Activated CD4-positive, alpha-beta T cell treated with anti-CD3 and anti-CD28 coated beads for 4 hours (primary cell): ENCODE measurements at places on chromosomes 2 and 18.
A peak's percentile ranks its signal among the peaks of the same experiment; 100 is the strongest.

- DNase-seq, result no peak
These were observed 1.7 kb downstream of the LYPD1 start for GRCh38 chr2:132668189-132668823.

DNA sequence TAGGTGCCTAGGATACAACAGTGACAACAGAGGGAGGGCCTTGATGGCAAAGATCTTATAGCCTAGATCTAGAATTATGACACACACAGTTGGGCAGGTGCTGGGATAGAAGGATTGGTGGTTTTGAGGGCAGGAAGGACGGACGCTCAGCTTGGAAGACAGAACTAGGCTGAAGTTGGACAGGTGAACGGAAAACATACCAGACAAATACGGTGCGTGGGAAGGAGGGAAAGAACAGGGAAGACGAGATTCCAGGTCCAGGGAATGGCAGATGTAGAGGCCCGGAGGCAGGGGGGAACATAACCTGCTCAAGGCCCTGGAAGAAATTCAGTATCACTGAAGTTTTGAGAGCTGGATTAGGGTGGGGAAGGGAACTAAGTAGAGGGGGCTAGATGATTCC is 40.8 kb downstream of the CRACDL start:
- no peak for DNase-seq

GRCh38 chr2:189534854-189535832 is 45.4 kb downstream of the SLC40A1 start:
- DNase-seq, result no peak

- no peak for DNase-seq
These were observed 85.7 kb downstream of the SEMA4F start for GRCh38 chr2:74739733-74740241.

GRCh38 chr18:76467371-76468190 is 27.5 kb downstream of the ZNF516 start:
- DNase-seq, result no peak

DNA sequence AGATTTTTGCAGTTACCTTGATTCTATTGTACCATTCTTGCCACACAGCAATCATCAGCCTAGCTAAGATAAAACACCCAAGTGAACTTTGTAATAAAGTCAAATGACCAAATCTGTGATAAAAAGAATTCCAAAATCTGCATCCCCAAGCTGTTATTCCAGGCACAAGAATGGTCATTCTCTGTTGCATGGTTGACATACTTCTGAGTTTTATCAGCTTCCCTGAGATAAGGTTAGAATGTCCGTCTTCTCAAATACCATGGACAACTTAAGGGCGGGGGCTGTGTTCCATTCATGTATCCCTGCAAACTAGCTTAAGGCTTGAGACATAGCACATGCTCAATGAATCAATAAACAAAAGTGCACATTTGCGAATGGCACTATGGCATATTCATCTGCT is 8.1 kb upstream of the BMP10 start:
- no peak for DNase-seq

- no peak for DNase-seq
These were observed 855.5 kb upstream of the SALL3 start for GRCh38 chr18:78123926-78124797.

DNA sequence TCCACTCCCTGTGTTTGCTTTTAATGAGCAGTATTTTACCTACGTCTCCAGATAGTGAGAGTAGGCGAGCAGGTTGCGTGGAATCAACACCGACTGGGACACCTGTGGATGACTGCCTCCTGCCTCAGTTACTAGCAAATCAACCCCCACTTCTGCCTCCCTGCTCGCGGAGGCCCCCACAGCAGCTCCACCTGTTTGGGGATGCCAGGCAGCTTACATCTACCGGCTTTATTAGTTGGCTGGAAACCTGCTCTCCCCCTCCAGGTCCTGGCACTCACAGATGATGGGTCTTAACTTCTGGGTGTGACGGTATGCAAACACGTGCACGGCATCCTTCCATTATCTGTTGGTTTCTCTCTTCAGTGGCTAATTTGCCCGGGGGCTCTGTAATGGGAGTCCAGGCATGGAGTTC is 164.4 kb upstream of the SESTD1 start:
- DNase-seq, result no peak

DNA sequence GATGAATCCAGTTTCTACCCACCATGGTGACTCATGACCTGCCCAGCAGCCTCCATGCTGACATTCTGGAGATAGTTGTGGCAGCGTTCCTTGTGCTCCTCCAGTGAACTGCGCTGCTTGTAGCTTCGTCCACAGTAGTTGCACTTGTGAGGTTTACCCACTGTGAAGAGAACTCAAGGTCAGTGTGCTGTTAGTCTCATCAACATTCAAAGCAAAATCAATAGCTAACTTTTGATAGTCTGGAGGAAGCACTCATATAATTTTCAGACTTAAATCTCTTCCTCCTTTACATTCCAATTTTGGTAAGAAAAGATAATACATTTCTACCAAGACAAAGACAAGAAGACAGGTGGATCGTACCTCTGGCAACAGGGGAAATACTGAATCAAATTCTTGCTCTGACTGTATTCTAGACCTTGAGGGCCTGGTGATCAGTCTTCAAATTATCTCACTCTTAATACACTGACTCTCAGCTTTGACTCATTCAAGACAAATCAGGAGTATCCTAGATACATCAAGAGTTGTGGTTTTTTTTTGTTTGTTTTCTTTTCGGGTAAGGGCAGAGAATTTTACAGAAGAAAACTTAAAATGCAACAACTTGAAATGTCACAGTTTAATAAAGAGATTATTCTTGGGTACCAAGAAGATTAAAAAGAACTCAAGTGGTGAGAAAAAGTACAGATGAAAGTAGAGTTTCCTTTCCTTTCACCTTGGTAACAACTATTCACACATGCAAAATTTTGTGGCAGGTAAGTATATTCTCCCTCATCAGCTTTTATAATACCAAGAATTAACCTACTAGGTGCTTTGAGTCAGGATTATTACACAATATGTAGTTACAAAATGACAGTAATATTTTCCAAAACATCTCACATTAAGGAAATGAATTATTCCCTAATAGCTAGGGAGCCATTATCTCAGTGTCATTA is 129.2 kb downstream of the IKZF2 start:
- DNase-seq, result no peak

GRCh38 chr2:9150568-9150900 is 56.1 kb upstream of the ASAP2 start:
- no peak for DNase-seq

DNA sequence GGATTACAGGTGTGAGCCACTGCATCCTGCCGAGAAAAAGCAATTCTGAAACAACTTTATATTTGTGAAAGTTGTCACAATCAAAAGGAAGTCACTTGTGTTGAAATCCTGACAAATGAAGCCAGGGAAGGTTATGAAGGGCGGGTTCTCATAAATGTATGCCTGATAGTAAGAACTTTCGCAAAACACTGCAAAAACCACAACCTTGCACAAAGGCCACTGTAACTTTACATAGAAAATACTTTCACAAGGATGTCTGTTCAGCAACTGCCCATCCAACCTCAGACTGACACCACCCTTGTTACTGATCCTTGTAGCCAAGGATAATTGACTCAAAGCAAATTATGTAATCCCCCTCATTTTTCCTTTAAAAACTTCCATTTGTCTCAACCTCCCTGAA is 90.6 kb downstream of the SLC4A3 start:
- no peak for DNase-seq

DNA sequence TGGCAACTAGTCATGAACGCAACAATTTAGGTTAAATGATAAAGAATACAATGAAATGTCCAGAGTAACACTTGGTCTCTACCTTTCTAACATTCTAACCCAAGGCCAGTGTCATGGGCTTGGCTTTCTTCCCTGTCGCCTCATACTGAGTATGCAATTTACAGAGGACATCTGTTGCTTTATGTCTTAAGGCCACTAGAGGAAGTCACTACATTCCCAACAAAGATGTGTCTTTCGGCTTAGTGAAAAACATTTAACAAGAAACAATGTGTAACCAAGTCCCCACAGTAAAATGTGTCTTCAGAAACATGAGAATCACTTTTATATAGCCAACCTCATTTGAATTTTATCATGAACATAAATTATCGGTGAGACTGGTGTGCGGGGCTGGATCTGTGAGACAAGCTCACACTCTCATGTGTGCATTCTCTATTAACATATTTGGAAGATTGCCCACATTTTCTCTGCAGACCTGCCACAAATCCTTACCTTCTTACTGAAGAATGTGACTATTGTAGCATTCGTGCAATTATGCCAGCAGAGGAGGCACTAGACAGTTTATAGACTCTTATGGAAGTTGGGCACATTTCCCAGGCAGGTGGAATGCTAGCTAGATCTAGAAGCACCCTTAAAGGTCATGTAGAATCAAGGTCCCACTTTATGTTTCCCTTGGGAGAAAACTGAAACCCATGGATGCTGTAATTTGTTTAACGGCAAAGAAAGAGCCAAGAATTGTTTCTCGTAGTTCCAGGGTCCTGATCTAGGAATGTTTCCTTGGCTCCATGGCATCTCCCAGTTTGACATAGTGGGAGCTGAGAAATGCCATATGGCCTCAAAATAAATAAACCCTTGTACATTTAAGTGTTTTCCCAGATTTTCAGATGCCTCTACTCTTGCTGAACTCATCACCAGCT is 101.8 kb downstream of the CD226 start:
- DNase-seq, result no peak

DNA sequence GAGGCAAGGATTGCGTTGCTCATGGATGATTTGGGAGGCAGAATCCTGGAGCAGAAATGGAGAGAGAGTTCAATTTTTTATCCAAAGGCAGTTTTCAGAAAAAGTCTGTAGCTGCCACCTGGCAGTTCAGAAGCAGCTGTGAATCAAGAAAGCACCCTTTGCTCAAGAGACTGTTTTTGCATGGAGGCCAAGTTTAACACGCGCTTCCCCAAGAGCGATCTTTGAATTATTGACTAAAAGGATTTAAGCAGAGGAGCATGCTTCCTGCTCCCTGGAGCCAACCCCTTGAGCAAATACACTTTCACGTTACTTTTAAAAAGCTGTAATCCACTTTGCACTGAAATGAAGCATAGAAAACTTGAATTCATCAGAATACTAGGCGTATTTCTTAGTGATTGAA is 252.4 kb downstream of the RNF144A start:
- DNase-seq, result no peak

GRCh38 chr2:1748741-1749488 is 4.6 kb upstream of the PXDN start:
- no peak for DNase-seq

DNA sequence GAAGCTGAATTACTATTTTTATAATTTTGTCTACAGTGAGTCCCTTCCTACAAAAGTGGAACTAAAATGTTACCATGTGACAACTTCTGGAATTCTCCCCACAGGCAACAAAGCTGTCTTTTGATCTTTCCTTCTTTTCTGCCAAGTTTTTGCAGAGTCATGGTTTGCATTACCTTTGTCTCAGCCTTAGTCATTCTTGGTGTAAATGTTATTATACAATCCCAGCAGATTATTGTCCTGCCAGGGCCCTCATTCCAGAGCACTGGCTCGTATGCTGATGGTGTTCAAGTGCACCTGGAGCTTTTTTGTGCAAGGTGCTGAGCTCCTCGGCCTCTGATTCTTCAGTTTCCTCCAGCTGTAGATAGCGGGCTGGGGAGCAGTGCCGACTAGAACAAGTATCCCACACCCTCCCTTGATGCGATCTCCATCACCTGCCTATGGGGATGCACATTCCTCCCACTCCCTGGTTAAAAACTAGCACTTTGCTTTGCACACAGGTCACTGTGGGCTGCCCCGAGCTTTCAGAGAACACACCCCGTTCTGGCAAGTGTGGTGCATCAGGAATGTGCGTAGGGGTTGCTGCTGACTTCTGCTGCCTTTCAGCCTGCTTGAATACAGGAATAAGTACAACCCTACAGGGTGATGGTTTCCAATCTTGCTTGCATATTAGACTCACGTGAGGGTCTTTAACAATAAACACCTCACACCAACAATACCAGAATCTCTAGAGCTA is 263.6 kb downstream of the RNF144A start:
- no peak for DNase-seq

GRCh38 chr2:237475704-237476141 is 11.3 kb upstream of the MLPH start:
- peak; percentile 51 for DNase-seq

GRCh38 chr18:80009661-80010550 is 21.5 kb upstream of the TXNL4A start:
- no peak for DNase-seq

- no peak for DNase-seq
These were observed 5.0 kb upstream of the TET3 start for GRCh38 chr2:73979686-73980085.

- DNase-seq, result no peak
These were observed 1045.7 kb upstream of the CELF4 start for GRCh38 chr18:38611036-38611964.

DNA sequence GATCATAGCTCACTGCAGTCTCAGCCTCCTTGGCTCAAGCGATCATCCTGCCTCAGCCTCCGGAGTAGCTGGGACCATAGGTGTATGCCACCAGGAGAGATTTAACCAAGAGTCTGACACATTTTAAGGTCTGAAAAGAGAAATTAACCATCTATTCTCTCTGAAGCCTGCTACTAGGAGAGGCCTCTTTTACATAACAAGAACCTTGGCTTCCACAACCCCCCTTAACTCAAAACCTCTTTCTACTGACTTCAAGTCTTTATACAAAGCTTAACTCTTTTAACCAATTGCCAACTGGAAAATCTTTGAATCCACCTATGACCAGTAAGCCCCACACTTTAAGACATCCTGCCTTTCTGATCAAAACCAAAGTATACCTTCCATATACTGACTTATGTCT is 279.9 kb upstream of the CELF4 start:
- no peak for DNase-seq

DNA sequence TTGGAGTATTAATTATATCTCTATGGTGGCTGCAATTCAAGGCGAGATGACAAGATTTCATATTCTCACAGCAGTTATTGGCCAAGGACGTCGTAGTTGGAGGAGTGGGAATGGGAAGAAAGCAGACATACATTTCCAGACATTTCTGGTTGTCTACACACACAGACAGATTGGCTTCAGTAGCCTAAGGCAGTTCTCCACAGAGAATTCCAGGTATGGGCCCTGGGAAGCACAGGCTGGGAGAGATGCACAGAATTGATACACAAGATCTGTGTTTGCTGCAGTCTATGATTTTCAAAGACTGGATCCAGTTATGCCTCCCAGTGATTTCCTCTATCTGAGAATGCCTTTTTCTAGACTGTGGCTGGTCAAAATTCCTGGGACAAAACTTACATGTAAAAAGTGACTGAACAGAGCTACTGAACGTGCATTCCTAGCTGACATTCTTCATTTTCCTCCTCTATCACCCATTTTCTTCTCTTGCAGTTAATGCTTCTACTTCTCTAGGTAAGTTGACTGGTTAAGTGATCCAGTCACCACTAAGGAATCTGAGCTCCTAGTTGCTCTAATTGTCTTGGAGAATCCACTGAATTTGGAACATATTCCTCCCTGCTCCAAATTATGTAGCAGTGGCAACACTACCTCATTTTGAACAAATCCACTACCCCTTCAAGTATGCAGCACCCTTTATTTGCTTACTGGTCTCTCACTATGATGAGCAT is 386.7 kb upstream of the CDH7 start:
- DNase-seq, result no peak
